ENCODE measurements at places on chromosomes 3 and 15.
A peak's percentile ranks its signal among the peaks of the same experiment; 100 is the strongest.

DNA sequence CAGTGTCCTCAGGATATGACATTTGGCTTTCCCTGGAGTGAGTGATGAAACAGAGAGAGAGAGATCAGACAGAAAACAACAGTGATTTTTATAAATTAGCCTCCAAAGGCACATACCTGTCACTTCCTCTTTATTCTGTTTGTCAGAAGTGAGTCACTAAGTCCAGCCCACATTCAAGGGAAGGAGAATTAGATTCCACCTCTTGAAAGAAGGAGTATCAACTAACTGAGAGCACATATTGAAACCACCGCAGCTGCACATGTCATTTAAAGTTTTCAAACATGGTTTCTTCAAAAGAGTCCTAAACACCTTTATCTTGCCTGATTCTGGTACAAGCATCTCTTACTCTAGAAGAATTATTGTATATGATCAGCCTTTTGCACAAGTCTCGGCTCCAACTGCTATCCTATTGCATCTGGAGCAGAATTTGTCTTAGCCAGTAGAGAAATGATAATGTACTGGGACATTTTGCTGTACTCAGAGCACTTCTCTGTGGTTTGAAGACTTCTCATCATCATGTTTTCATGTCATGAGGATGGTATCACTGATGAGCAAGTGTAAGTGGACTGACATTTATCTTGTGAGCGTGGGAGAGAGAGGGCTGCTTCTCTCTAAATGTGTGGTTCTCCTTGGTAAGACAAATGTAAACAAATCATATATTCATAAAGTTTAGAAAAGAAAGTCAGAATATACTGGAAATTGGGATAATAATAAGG is 338.9 kb upstream of the CFAP20DC start:
- peak; percentile 23 for DNase-seq

DNA sequence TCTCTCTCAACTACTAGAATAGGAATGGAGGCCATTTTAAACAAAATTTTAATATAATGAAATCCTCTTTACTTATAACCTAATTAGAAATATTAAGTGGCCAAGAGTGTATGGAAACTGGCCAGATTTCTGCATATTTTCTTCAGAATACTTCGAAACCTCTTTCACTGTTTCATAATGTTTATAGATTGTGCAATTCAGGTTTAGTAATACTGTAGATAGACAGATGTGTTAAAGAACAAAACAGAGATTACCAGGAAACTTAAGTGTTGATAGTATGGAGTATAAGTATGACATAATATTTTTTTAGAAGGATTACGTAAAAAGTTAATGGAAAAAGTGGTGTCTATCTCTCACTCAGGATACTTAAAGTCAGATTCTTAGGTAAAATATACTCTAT is 4.7 kb downstream of the ABHD5 start:
- no peak for DNase-seq

DNA sequence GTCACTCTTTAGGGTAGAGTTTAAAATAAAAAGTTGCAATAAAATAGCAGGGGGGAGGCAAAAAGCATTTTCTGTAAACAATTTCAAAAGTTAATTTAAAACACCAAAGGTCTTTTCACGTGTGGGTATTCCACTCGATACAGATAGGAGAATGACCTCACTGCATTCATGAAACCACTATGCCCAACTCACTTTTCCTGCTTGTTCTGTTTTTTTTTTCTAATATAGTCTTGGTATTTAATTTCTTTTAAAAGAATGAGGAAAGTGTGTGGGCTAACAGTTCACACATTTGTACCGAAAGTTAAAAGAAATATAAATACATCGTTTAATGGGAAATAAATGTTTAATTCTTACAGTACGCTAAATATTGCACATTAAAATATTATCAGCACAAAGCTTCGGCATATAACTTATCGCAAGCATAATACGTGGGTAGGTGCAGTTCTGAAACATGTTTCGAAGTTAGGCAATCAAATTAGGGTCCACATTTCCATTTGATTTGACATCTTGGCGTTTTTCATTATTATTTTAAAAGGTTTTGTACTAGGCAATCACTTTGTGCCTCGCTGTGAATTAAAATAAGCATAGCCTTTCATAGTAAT is 41.4 kb downstream of the VGLL4 start:
- DNase-seq = no peak

GRCh38 chr3:142064454-142064853 is 84.9 kb downstream of the TFDP2 start:
- no peak for DNase-seq

GRCh38 chr15:63067976-63068743 is 25.6 kb downstream of the TPM1 start:
- DNase-seq = no peak

DNA sequence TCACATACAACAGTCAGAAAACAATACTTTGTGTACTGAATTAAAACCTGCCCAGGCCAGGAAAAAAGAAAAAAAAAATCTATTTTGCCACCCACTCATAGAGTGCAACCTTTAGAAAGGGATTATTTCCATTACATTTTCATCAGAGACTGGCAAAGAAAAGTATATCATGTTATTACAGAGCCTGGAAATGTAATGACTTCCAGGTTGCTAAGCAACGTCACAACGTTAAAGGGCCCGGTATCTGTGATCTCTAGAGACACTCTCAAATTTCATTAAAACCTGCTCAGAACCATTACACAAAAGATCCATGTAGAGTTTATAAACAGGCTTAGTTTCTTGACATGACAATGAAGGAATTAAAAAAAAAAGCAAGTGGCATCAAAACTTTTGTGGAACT is 170.5 kb downstream of the CTNNB1 start:
- no peak for DNase-seq

DNA sequence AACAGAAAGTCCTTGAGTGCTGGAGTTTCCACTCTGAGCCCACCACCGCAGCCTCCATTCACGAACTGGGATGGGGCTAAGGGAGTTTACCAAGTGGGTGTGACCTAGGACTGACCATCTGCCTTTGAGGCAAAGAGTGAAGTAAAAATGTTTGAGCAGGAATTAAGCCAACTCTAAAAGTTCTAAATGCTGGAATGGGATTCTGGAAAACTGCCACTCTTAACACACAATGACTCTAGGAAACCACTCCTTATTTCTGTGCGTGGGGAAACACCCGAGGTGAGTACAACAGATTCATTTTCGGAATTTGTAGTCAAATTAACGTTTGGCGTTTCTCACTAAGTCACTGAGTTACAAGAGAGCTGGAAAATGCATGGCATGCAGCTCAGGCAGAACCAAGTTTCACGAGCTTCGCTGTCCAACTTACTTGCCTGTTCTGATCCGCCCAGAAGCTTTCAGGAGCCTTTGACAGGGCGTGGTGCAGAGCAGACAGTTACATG is 31.6 kb downstream of the ISL2 start:
- DNase-seq = no peak

GRCh38 chr3:114333180-114333922 is 39.5 kb downstream of the TIGIT start:
- no peak for DNase-seq

- no peak for DNase-seq
Observed at GRCh38 chr3:3429841-3430240, 250.3 kb upstream of the CRBN start.

DNA sequence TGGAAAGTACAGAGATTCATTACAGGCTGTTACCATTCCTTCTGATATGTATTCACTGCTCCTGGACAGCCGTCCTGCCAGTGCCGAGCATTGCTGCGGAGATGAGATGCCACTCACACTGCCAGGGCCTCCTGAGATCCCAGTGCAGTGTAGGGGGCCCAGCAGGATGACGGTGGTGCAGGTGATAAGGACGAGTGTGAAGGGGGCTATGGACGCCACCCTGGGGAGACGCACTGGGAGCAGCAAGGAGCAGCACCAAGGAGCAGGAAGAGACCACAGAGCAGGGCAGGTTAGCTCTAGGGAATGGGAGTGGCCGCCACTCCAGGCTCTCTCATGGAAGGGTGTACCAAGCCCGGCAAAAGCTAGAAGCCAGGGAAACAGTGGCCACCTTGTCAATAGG is 4.0 kb upstream of the KLF15 start:
- no peak for DNase-seq

GRCh38 chr3:176867681-176868663 is 329.3 kb downstream of the TBL1XR1 start:
- no peak for DNase-seq

DNA sequence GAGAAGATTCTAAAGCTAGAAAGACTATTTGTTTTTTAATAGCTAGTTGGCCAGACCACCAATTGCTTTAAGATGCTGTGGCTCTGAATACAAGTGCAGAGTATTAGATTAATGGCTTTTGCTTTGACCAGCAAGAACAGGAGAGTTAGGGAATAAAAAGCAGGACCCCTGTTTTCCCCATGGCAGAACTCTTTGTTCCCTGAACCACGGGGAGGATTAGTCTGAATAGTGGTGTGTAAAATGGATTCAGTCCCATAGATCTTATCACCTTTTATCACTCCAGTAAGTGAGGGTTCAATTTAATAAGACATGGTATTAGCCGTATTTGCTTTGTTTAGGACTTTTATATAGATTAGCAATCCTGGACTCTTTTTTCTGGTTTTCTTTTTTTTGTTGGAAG is 562.6 kb upstream of the DPPA4 start:
- no peak for DNase-seq

DNA sequence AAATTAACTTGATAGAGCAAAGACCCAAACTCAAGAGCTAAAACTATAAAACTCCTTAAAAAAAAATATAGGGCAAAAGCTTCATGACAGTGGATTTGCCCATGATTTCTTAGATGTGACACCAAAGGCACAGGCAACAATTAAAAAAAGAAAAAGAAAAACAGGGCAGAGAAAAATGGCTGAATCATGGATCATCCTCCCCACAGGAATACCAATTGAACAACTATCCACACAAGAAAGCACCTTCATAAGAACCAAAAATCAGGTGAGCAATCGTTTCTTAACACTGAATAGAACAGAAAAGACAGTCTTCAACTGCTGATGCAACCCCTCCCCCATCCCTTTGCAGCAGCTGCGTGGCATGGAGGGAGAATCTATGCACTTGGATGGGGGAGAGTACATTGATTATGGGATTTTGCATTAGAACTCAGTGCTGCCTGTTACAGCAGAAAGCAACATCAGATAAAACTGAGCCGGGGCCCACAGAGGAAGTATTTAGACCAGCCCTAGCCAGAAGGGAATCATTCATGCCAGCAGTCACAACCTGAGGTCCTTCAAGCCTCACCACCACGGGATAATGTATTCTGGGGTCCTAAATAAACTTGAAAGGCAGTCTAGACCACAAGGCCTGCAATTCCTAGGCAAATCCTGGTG is 15.7 kb downstream of the C3orf33 start:
- no peak for DNase-seq

GRCh38 chr15:40582726-40583246 is 11.3 kb upstream of the KNL1 start:
- peak; percentile 40 for DNase-seq

Data from CD4-positive, alpha-beta T cell treated with Interleukin-12 subunit alpha and Interleukin-12 subunit beta, for 1 hour (primary cell).